ENCODE measurements at places on chromosomes 1 and 21. TPM values are rescaled to one million over a fixed set of nuclear protein-coding genes. Genes with fewer than 3 reads are reported as not detected.

DNA sequence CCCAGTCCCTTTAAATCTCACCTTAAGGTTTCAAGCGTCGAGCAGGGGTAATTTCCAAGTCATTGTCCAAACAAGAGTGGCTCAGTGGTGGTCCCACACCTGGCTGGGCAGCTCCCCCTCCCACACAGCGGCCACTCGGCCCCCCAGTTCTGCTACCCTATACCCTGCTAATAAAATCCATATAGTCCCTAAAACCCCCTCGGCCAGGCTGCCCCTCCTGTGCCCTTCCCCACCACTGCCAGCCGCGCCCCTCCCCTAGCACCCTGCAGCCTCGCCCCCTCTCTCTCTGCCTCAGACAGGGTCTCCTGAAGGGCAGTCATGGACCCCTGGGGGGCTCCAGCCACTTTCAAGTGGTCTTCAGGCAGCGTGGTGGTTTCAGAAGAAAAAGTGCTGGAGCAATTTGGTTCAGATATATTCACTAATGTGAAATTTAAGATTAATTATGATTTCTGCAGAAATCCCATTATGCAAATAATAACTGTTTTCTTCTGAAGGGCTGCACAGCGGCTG, 34.2 kb upstream of the TTC34 start:
- DNase-seq = no peak

- DNase-seq = no peak
These were observed 24.8 kb upstream of the PSEN2 start for GRCh38 chr1:226845624-226846023.

DNA sequence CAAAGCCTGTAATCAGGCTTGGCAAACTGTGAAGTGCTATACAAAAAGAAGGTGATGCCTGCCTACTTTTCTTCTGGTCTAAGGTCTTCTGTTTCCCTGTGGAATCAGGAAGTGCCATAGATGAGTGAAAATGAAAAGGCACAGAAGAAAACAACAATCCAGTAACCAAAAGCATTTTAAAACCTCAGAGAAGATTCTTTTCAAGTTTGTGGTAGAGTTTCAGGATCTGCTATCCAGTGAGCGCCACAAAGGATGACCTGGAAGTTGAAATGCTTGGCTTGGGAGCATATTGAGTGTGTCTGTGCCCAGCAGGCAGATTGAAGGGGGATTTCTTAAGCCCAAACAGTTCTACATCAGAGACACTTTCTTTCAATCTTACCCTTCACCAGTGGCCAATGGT, 272.2 kb downstream of the PAPPA2 start:
- no peak for DNase-seq

GRCh38 chr1:238443687-238444086, 553.0 kb upstream of the ZP4 start:
- no peak for DNase-seq

DNA sequence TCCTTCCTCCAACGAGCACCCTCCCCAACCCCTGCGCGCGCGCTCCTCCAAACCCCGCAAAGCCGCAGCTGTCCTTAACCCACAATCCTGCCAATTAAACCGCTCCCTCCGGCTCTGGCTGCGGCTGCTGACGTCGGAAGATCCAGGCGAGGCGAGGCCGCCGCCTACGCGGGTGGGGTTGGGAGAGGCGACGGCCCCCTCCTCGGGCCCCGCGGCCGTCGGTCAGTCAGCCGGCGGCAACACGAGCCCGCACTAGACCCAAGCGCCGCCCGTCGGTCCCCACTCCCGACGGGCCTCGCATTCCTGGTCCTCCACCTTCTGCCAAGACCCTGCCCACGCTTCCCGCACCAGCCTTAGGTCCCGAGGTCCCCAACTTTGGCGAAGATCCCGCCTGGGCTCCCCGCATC, 75.4 kb downstream of the VWA5B1 start:
- DNase-seq = peak; percentile 59

- DNase-seq = no peak
These were observed 2.8 kb upstream of the RPF1 start for GRCh38 chr1:84476225-84476624.

Gene RPE65
- total RNA-seq = not detected

Gene ADGRL4
- total RNA-seq = 21.2 TPM

Gene SPRR1A
- not detected for total RNA-seq

All from left ventricle myocardium superior (tissue), 1 donor.